ENCODE measurements at places on chromosomes 11 and 22.

DNA sequence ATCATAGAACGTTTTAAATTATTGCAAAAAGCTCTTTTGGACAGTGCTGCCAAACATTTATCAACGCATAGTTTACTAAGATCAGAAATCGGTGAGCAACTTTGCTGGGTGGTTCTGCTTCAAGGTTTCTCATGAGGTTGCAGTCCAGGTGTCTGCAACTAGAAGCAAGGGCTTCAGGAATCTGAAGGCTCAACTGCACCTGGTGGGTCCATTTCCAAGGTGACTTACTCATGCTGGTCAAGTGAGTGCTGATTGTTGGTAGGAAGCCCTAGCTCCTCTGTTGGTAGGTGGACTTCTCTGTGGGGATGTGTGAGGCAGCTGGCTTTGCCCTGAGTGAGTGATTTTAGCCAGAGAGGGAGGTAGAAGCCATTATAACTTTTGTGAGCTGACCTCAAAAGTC is 22.5 kb downstream of the ARHGEF12 start:
- no peak for DNase-seq

GRCh38 chr22:37210041-37210803 is 2.1 kb downstream of the SSTR3 start:
- DNase-seq, result no peak

GRCh38 chr22:50027639-50028537 is 15.3 kb upstream of the IL17REL start:
- DNase-seq, result peak; percentile 24

DNA sequence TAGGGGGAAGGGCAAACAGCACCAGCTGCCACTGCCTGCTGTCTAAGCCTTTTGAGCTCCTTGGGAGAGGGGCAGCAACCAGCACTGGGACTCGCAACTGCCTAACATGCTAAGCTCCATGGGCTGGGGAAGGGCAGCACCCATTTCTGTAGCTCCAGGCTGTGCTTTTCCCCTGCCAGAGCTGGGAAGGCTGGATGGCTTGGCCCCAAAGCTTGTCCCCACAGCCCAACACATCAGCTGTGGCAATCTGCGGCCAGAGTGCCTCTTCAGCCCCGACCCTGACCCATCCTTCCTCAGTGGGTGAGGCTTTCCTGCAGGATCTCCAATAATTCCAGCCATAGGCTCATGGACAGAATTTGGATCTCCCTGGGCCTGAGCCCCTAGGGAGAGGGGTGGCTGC is 551.3 kb downstream of the TMEM135 start:
- no peak for DNase-seq

DNA sequence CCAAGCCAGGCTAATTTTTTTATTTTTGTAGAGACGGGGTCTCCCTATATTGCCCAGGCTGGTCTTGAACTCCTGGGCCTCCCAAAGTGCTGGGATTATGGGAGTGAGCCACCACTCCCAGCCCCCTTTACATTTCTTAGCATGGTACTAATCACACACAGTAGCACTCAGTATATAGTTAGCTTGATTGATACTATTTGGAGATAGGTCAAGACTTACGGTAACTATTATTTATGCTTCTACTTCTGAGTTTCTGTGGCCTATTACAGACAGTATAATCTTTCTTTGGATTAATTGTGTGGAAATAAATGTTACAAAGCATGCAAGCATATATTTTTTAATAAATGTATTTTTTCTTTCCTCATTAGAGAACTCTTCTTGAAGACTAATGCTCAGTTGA is 192.2 kb downstream of the UVRAG start:
- DNase-seq, result no peak

DNA sequence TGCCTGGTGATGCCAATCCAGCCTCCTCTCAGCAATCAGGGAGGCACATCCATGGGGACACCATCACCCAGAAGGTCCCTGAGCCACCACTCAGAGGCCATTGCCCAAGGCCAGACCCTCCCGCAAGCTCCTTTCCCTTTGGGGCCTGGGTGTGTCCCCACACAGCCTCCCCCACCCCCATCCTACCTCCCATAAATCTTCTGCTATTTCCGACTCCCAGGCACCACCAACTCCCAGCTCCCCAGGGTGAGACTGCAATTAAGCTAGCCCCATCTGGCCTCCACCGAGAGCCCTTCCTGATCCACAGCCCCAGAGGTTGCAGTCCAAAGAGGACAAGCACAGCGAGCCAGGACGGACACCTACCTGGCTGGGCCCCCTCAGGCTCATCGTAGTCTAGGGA is 6.3 kb downstream of the ARHGAP1 start:
- no peak for DNase-seq

GRCh38 chr22:35873426-35873825 is 155.2 kb downstream of the RBFOX2 start:
- no peak for DNase-seq

DNA sequence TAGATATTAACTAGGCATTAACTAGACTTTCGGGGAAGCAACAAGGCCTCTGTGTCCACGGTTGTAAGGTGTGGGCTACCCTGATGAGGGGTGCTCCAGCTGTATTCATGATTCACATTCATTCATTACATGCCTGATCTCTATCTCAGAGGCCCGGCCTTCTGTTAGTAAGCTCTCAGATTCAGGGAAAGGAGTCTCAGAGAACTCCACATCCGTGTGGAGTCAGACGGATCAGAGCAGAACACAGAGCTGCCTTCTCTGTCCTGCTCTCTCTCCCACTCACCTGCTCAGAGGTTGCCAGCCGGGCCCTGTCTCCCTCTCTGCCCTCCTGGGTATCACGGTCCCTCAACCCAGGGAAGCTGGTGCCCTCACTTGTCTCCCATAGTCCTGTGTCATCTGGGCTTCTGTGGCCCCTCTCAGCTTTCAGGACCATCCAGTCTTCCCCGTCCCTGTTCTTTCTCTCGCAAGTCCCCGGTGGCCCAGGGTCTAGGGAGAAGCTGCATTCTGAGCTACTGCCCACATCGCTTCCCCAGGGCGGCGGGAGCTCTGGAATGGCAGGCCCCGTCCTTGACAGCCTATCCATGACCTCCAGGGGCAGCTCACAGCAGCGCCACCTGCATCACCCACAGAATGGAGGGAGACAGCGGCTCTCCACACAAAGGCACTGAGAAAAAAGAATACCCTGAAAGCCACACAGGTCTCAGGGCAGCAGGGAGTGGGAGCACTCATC is 4.3 kb downstream of the TP53AIP1 start:
- no peak for DNase-seq

GRCh38 chr22:36541831-36542411 is 13.0 kb upstream of the EIF3D start:
- peak; percentile 98 for DNase-seq

- no peak for DNase-seq
Measured at GRCh38 chr11:112249871-112250610, 10.6 kb downstream of the PLET1 start.

DNA sequence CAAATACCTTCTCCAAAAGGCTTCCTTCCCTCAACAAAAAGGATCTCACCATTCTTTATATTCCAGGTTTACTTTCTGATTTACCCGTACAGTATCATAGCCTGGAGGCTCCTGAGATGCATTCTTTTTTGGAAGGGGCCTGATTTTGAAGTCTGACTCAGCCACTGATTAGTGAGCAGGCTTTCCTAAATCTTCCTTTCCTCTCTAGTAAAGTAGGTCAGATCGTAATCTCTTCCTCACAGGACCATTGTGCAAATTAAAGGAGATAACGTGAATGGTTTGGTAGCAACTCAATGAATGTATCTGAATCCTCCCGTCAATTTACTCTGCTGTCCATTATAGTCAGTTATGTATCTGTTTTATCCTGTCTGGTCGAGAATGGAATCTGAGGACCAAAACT is 227.7 kb upstream of the ANO5 start:
- no peak for DNase-seq

- no peak for DNase-seq
Measured at GRCh38 chr11:66326261-66327111, 9.6 kb upstream of the CD248 start.

GRCh38 chr22:48753381-48753730 is 1074.3 kb downstream of the BRD1 start:
- no peak for DNase-seq

DNA sequence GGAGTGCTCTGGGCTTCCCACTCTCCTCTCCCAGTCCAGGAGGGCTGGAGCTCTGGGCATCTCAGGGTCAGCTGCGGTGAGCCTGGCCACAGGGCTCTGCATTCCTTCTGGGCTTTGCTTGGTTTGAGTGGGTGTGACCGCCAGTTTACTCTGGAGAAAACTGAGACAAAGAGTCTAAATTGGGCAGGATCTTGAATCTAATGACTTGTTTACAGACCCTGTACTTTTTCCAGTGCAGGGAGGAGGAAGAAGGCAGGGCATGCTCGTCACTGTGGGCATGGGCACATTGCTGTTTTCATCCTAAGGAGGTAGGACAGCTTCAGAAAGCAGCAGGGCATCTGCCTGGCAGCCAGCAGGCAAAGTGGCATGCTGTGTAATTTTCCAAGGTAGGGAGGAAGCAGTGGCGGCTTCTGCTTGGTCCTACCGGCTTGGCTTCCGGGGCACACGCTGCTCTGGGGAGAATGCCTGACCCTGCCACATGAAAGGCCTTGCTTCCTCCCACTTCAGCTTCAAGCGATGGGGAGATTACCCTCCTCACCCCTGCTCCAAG is 22.9 kb downstream of the FLI1 start:
- DNase-seq, result no peak

- DNase-seq, result no peak
Measured at GRCh38 chr11:2442589-2442988, 1.7 kb downstream of the TRPM5 start.

DNA sequence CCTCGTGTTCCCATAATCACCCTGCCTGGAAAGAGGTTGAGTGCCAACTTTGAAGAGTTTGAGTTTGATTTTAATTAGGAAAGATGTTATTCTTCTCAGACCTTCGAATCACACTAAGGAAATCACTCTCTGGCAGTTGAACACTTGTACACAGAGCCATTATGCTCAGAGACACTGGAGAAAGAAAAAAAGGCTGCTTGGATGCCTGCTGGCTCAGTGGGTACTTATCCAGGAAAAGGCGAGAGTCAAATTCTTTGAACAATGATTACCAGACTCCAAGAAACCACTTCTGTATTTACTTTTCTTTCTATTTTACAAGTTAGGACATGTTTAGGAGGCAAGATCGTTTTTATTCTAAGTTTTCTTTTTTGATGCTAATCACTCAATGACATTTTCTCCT is 438.5 kb upstream of the FAT3 start:
- no peak for DNase-seq

DNA sequence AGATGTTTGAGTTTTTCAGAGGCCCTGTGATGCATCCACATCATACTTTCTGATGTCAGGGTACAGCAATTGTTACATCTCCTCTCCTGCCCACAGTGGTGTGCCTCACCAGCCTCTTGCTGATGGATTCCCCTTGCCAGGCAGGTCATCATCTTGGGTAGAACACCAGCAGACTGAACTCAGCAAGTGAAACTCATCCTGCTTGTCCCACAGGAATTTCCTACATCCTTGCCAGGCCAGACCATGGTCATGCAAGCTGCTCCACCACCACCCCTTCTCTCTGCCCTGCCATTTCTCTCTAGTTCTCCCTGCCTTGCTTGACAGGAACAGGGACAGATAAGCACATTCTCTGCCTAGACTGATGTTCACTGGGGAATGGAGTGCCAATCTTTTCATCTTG is 85.9 kb downstream of the PAX6 start:
- DNase-seq, result no peak

DNA sequence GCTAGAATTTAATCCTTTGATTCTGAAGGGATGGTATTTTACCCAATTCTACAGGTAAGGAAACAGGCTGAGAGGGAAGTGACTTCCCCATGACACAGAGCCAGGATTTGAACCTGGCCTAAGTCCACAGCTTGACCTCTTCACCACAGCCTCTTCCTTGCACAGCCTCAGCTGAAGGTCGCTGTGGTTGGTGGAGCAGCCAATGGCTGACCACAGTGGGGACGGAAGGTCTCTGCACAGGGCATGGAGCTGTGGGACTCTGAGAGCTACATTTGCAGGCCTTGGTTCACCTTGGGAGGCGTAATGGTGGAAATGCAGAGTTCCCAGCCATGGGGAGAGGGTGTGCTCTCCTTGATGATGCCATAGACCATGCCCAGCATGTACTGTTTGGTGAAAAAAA is 295.0 kb downstream of the DDX10 start:
- no peak for DNase-seq

DNA sequence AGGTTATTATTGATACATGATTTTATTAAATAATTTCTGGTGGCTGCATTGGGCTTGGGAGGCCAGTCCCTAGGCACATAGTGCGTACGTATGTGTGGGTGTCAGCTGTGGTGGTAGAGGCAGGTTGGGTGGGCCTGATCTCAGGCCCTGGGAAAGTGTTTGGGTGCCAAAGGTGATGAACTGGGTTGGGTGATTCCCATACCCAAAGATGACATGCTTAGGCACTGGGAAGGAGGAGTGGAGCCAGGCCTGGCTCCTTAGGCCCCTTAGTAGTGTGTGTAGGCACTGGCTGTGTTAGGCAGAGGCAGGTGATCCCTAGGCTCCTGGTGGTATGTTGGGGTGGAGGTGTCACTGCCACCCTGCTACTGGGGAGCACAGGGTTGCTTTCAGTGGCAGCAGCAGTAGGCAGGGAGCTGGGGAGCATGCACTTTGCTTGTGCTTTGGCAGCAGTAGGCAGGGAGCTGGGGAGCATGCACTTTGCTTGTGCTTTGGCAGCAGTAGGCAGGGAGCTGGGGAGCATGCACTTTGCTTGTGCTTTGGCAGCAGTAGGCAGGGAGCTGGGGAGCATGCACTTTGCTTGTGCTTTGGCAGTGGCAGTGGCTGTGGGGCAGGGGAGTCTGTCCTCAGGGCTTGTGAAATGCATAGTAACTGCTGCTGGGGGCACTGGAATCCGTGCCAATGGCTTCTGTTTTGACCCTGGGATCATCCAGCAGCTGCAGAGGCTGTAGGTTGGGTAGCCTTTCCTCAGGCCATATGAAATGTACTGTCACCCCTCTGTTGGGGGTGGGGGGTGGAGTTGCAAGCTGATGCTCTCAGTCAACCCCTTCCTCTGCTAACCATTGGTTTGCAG is 84.4 kb downstream of the RRM1 start:
- DNase-seq, result no peak

GRCh38 chr22:47145883-47146282 is 383.4 kb downstream of the TBC1D22A start:
- no peak for DNase-seq

- DNase-seq, result no peak
Measured at GRCh38 chr11:110327508-110327907, 31.1 kb upstream of the RDX start.

- DNase-seq, result peak; percentile 38
Measured at GRCh38 chr11:68839911-68840641, 1.6 kb downstream of the CPT1A start.

DNA sequence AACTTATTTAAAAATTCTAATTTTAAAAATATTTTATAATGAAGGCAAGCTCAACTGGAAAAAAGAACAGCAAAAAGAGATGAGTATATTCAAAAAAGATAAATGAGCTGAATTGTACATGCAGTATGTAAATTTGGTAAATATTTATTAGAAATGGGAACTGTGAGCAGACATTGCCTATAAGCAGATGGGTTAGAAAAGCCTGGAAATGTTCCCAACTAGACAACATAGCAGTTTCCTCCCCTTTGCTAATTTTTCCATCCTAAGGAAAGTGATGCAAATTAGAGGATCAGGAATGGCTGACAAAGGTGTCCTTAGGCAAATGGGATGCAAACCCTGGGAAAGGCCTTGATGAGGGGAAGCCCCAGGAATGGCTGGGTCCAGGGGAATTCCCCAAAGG is 37.2 kb downstream of the TP53I11 start:
- DNase-seq, result no peak
